Activated B cell treated with CpG ODN at 0.5 μM for 24 hours (primary cell): ENCODE measurements at places on chromosomes 16 and 17. TPM values are rescaled to one million over a fixed set of nuclear protein-coding genes. Genes with fewer than 3 reads are reported as not detected.

- DNase-seq, result no peak
- H3K36me3 ChIP-seq, result no peaks in the 10 kb centered on the region
- peaks cover 39% of the 10 kb centered on the region for H3K27me3 ChIP-seq
- no peak overlapping the region for H3K4me3 ChIP-seq
- no peaks in the 10 kb centered on the region for H3K4me1 ChIP-seq
These were observed 8.3 kb upstream of the PSMD3 start for GRCh38 chr17:39972271-39972670.

The NKD1 gene
- total RNA-seq, result 0.49 and 1.5 TPM in 2 replicates

GRCh38 chr16:77896415-77897128 is 108.2 kb downstream of the VAT1L start:
- H3K27me3 ChIP-seq, result no peaks in the 10 kb centered on the region
- H3K4me1 ChIP-seq, result no peaks in the 10 kb centered on the region
- H3K27ac ChIP-seq, result no peak overlapping the region
- DNase-seq, result no peak
- H3K4me3 ChIP-seq, result no peak overlapping the region

DNA sequence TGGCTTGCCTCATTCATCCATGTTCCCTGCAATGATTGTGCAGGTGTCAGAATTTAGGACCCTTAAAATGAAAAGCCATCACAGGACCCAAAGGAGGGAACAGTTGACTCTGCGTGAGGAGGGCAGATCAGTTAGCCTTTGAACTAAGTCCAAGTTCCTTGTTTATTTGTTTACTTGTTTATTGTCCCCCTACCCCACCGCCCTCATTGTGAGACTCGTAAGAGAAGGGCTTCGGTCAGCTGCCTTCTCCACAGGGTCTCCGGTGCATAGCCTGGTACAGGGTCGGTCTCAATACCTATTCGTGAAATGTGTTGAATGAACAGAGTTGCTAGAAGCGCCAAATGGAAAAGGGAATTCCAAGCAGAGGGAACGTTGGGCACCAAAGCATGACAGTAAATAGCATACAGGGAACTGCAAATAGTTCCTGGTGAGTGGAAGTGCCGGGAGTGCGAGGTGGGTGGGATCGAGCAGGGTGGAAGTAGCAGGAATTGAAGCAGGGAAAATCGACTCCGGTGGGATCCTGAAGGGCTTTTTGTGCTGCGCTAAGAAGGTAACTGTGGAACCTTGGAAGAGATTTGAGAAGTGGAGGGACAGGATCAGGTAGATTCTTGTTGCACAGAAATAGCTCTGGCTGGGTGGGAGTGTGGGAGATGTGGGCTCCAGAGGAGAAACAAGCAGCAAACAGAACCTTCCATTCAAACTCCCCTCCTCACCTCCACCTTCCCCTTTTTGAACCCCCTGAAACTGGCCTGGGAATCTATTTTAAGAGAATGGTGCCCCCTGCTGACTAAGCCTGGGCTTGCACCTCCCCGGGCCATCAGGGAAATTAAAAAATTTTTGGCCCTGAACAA is 12.7 kb downstream of the SLC35B1 start:
- peaks cover 8% of the 10 kb centered on the region for H3K36me3 ChIP-seq
- H3K4me1 ChIP-seq, result peaks cover 18% of the 10 kb centered on the region
- H3K27me3 ChIP-seq, result no peaks in the 10 kb centered on the region
- DNase-seq, result peak; percentile 68
- no peak overlapping the region for H3K27ac ChIP-seq

The PERCC1 gene
- total RNA-seq, result 0.24 and 0.33 TPM in 2 replicates

- DNase-seq, result no peak
- peaks cover 2% of the 10 kb centered on the region for H3K4me1 ChIP-seq
- peaks cover 33% of the 10 kb centered on the region for H3K27me3 ChIP-seq
These were observed 2.5 kb upstream of the AIPL1 start for GRCh38 chr17:6437466-6437865.

- peaks cover 67% of the 10 kb centered on the region for H3K36me3 ChIP-seq
- H3K4me3 ChIP-seq, result no peak overlapping the region
- H3K27ac ChIP-seq, result no peak overlapping the region
- DNase-seq, result no peak
These were observed 30.1 kb downstream of the PGS1 start for GRCh38 chr17:78408476-78409050.

The CLUH gene
- 101 and 115 TPM in 2 replicates for total RNA-seq

The COG4 gene
- 39.8 and 42.5 TPM in 2 replicates for total RNA-seq

DNA sequence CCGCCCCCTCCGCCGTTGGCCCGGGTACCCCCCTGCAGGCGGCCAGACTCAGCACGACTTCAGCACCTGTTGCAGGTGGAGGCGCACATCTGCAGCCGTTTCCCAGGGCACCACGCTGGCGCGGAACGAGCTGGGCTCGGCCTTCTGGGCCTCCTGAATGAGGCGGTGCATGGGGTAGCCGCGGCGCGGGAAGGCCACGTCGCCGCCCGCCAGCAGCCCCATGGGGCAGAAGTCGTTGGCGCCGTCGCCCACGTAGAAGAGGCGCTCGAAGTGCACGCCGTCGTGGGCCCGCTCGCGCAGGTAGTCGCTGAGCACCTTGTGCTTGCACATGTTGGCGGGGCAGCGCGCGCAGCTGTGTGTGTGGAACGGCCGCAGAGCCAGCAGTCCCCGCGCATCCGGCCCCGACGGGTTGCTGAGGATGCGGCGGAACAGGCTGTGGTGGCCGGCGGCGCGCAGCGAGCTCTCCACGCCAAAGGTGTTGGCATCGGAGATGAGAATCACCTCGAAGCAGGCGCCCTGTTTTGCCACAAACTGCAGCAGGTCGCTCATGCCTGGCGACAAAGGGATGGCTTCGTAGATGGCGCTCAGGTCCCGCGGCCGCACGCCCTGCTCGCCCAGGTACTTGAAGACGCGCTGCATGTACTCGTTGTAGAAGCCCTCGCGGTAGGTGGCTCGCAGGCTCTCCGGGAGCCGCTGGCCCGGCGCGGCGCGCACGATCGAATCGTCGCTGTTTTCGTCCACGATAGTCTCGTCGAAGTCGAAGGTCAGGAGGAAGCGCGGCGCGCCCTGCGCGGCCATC is 6.2 kb downstream of the PHOSPHO1 start:
- peak; percentile 49 for DNase-seq
- peak overlapping the region; percentile 75 for H3K4me3 ChIP-seq
- no peak overlapping the region for H3K27ac ChIP-seq

DNA sequence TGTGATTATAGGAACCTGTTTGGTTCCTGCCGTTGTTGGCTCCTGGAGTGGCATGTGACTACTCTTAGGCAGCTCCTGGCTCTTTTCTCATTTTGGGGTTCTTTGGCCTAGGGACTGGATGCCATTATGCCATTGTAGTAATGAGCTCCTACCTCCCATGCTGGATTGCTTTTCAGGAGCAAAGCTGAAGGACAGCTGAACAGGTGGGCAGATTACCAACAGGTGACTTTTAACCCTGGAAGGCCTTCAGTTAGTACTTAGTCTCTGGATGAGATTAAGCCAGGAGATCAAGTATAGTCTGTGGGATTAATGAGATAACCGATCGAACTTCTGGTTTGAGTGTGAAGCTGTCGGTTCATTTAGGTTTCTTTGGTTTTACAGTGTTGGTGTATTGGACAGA is 25.2 kb downstream of the WIPF2 start:
- no peak overlapping the region for H3K27ac ChIP-seq
- H3K4me3 ChIP-seq, result no peak overlapping the region
- no peaks in the 10 kb centered on the region for H3K27me3 ChIP-seq
- peaks cover 28% of the 10 kb centered on the region for H3K4me1 ChIP-seq
- H3K36me3 ChIP-seq, result peaks cover 30% of the 10 kb centered on the region
- no peak for DNase-seq

GRCh38 chr17:59754552-59754951 is 47.1 kb downstream of the VMP1 start:
- H3K4me1 ChIP-seq, result peaks cover 18% of the 10 kb centered on the region
- H3K36me3 ChIP-seq, result peaks cover 24% of the 10 kb centered on the region
- no peak for DNase-seq
- H3K27ac ChIP-seq, result peak overlapping the region; percentile 56

GRCh38 chr16:48029768-48030167 is 126.0 kb downstream of the ABCC12 start:
- no peak for DNase-seq
- no peak overlapping the region for H3K27ac ChIP-seq
- H3K4me1 ChIP-seq, result no peaks in the 10 kb centered on the region
- H3K27me3 ChIP-seq, result peaks cover 9% of the 10 kb centered on the region
- no peak overlapping the region for H3K4me3 ChIP-seq

The KRT27 gene
- not detected in 2 replicates for total RNA-seq

DNA sequence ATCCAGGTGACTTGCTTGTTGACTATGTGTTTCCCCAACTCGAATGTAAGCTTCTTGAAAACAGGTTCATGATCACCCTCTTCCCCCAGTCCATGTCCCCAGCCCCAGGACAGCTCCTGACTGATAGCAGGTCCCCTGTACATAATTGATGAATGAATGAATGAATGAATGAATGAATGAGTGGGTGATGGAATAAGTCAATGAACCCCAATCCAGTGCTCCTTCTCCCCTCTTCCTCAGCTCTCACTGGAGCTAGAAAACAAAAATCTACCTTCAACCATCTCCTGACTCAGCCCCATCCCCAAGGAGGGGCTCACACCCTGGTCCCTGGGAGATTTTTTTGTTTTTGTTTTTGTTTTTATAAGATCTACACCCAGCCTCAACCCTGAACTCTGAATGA is 16.2 kb upstream of the TVP23A start:
- H3K27me3 ChIP-seq, result no peaks in the 10 kb centered on the region
- DNase-seq, result no peak
- H3K27ac ChIP-seq, result no peak overlapping the region
- H3K4me1 ChIP-seq, result peaks cover 63% of the 10 kb centered on the region
- H3K4me3 ChIP-seq, result no peak overlapping the region
- no peaks in the 10 kb centered on the region for H3K36me3 ChIP-seq

The NOG gene
- not detected in 2 replicates for total RNA-seq

The KRTAP4-1 gene
- total RNA-seq, result not detected in 2 replicates

The UNC45B gene
- not detected in 2 replicates for total RNA-seq

DNA sequence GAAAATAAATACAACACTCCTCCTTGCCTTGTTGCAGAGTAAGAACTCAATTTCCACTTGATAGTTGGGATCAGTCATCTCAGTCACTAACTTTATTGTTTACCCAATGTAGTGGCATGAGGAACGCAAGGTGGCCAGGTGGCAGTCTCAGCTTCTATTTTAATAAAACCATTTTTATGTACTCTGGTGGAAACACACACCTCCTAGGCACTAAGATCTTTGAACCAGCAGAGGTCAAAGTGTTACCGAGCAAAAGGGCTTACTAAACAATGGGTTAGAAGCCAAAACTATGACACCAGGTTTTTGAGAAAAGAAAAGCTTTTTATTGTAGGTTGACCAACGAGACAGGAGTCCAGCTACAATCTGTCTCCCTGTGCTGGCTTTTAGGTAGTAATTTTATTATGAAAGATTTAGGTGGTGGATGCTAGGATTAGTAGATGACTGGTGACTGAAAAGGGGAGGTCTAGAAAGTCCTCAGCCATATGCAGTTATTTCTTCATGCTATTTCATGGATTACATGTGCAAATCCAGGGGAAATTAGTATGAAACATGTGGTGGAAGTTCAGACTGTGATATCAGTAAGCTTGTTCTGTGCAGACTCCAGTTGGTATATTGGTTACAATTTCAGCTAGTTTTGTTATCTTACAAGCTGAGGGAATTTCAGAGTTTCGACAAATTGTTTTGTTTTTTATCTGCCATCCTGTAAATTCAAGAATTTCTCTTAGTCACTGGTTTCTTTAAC is 122.3 kb downstream of the PCTP start:
- H3K27ac ChIP-seq, result no peak overlapping the region
- DNase-seq, result no peak
- peaks cover 7% of the 10 kb centered on the region for H3K27me3 ChIP-seq
- no peak overlapping the region for H3K4me3 ChIP-seq

GRCh38 chr16:78551487-78552085 is 452.1 kb downstream of the WWOX start:
- H3K4me3 ChIP-seq, result no peak overlapping the region
- no peak for DNase-seq
- H3K27me3 ChIP-seq, result no peaks in the 10 kb centered on the region
- H3K4me1 ChIP-seq, result no peaks in the 10 kb centered on the region

DNA sequence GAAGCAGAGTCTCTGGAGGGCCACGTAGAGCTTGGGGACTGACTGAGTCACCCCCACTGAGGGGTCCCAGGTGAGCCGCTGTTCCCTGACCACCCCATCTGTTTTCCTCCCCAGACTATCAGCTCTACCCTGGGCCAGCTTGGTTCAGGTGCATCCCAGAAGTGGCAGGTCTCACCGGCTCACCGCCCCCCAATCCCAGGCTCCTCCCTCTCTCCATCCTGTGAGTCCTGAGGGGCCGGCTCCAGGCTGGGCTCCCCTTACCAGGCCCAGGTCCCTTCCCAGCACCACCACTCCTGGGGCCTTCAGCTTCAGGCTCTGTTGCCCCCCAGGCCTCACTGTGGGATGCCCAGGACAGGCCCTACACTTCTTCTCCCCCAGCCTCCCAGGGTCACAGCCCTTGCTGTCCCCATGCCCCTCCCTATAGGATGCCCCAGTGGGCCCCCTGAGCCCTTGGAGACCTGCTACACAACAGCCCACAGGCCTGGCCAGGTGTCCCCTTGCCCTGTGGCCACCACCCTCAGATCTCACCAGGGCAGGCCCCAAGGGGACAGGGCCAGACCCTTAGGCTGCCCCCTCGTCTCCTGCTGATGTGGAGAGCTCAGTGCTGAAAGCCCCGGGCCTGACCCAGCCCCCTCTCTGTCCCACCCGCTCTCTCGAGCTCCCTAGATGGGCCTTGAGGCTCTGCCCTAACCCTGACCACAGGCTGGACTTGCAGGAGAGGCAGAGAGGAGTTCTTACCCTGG is 40.4 kb downstream of the TNFRSF13B start:
- H3K36me3 ChIP-seq, result peaks cover 39% of the 10 kb centered on the region
- no peaks in the 10 kb centered on the region for H3K27me3 ChIP-seq
- no peak overlapping the region for H3K27ac ChIP-seq
- no peak for DNase-seq
- H3K4me1 ChIP-seq, result peaks cover 11% of the 10 kb centered on the region

DNA sequence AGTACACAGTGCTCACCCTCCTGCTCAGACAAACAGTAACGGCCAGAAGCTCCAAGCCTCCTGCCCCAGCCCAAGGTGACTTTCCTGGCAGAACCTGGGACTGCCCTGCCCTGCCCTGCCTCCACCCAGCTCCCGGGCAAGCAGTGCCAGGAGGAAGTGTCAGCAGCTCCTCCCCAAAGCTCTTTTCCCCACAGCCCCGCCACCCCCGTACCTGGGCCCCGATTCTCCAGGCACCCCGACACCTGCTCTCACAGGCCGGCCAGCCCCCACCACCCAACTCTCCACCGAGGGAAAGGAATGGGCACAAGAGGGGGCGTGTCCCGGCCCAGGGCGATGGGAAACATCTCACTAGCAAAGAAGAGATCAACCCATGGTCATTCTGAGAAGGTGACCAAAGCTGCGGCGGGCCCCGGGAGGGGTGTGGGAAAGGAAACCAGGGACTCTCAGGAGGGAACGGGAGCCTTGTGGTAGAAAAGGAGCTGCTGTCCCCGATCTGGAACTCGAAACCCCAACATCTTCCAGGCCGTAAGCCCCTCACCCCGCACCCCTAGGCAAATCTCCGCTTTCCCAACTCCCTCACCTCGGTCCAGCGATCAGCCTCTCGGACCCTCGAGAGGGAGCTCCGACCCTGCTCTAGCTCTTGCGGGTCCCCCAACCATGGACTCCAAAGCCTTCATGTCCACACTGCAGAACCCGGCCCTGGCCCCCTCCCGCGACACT is 1.2 kb downstream of the BCAR1 start:
- no peaks in the 10 kb centered on the region for H3K36me3 ChIP-seq
- no peak overlapping the region for H3K27ac ChIP-seq
- H3K4me1 ChIP-seq, result peaks cover 14% of the 10 kb centered on the region
- H3K27me3 ChIP-seq, result peaks cover 58% of the 10 kb centered on the region

The NOD2 gene
- 2.9 and 3.7 TPM in 2 replicates for total RNA-seq
